Common myeloid progenitor, CD34-positive (primary cell): ENCODE measurements at places on chromosomes 12 and 14.

- DNase-seq, result no peak
These were observed 6.5 kb downstream of the RNASE7 start for GRCh38 chr14:21048638-21049037.

- no peak for DNase-seq
These were observed 12.9 kb upstream of the TUBA1A start for GRCh38 chr12:49201595-49202295.

DNA sequence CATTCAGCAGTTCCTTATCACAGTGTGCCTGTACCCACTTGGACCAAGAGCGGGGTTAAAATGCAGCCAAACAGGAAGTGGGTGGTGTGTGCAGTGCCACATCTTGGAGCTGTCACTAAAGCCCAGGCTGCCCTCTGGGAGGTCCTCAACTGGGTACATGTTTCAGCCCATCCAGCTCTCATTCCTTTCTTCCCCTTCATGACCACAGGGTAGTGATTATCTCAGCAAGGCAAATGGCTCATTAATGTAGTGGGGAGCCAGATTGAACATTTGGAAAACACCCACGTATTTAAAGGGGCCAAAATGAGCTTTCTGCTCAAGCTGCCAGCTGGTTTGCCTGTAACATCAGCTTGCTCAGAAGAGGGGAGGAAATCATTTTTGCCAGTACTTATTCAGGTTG is 210.8 kb upstream of the BTG1 start:
- DNase-seq, result no peak

DNA sequence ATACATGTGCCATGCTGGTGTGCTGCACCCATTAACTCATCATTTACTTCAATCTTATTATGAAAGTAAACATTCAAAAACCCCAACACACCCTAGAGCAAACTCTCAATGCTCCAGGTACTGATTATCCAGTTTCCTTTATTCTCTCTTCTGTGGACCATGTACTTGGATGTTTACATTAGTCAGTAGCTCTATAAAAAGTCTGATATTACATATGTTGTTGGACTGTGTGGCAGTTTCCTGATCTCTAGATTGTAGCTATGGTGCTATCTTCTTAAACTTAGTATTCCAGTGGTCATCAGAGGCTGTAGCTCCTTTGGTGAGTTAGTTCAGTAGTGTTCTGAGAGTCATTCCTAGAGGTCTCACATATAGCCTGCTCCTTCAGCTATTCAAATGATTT is 25.1 kb upstream of the ITGA5 start:
- DNase-seq, result no peak

DNA sequence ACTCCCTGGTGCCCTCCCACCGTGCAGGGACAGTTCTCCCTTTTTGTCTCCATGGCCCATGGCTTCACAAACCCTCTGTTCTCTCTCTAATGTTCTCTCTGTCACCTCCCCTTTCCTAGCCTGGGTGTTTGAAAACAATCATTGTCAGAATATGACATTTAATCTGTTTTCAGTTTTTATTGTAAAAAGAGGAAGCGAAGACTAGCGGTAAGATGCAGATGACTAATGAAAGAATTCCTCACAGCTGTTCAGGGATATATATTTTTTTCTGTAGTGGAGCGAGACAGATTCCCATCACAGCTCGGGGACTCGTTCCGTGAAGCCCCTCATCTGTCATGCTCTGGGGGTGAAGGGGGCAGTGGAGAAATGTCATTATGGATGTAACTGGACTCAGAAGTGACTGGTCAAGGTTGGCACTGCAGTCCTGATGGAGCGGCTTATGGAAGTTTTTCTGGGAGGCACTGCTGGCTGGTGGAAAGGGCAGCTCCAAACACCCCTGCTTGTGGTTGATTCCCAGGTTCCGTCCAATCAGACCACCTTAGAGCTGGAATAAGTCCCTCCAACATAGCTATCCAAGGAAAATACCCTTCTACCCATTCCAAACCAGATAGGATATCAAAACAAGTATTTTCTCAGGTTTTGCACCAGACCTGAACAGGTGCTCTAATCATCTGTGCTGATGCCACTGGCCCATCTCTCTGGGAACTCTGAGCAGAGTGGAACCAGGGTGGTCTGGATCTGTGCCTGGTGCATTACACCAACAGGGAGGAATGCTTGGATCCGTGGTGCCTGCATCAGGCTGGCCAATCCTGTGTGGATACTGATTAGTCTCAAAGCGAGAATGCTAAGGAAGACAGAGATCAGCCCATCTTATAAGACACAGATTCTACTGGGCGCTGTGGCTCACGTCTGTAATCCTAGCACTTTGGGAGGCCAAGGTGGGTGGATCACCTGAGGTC is 84.7 kb downstream of the GPATCH2L start:
- no peak for DNase-seq

- no peak for DNase-seq
These were observed 59.5 kb upstream of the CDKN3 start for GRCh38 chr14:54337314-54337713.

DNA sequence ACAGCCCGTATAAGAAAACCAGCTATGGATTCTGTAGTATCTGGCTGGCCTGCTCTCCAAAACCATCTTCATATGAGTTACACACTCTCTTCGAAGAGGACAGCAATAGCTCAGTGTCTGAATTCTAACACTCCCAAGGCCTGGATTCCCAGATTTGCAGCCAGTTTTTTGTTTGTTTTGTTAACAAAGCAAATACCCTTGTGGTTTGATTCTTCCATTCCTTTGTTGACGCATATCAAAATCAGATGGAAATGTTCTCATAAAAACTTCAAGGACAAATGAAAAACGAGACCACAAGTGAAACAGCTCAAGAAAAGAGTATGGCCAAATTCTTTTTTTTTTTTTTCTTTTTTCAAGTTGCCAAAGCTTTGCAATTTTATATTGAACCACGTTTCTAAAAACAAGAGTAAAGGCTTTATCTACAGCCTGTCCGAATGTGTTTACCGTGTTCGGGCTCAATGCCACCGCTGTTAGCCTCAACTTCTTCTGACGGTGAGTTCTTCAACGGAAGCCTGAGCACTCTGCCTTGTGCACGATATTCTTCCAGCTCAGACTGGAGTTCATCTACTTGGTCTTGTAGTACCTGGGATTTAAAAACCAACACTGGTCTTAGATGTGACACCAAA is 67.5 kb downstream of the NIN start:
- no peak for DNase-seq

DNA sequence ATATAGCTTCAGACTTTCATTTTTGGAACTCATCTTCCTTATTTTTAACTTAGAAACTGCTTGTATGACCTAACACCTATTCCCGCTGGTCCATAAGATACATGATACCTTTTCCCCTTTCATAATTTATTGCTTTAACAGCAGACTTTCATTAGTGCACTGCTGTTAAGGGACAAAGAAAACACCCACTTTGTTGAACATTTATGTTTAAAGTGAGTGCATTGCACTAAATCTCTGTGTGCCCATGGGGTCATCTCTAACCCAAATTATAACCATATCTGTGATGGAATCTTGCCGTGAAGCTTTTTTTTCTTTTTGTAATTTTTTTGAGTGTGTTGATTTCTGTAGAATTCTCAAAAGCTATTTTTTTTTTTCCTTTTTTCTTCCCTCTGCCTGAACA is 261.8 kb downstream of the TMTC2 start:
- no peak for DNase-seq

DNA sequence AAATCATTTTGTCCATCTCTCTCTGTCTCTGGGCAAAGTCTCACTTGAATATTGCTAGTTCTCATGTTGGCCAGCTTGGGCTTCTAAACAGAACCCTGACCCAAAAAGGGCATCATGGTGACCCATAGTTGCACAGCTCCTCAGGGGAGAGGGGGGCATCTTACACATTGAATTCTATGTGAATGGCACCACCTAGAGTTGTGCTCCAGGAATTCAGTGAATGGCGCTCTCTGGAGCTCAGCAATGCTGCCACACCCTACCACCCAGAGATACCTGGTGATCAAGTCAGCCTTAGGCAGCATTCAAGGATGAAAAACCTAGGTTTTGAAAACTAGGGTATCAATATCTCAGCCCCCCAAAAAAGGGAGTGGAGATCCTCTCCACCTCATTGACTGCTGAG is 50.6 kb downstream of the SMUG1 start:
- peak; percentile 14 for DNase-seq

- DNase-seq, result no peak
These were observed 36.3 kb downstream of the ACSS3 start for GRCh38 chr12:81114226-81114625.

DNA sequence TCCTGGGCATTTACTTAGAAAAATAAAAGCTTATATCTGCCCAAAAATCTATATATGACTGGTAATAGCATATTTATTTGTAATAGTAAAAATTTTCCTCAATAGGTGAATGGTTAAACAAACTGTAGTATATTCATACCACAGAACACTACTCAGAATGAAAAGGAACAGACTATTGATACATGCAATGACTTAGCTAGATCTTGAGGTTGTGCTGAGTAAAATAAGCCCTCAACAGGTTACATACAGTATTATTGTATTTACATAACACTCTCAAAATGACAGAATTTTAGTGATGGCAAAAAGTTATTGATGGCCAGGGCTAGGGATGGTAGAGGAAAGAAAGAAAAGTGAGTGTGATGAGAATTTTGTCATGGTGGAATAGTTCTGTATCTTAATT is 178.4 kb downstream of the BMP4 start:
- DNase-seq, result no peak

DNA sequence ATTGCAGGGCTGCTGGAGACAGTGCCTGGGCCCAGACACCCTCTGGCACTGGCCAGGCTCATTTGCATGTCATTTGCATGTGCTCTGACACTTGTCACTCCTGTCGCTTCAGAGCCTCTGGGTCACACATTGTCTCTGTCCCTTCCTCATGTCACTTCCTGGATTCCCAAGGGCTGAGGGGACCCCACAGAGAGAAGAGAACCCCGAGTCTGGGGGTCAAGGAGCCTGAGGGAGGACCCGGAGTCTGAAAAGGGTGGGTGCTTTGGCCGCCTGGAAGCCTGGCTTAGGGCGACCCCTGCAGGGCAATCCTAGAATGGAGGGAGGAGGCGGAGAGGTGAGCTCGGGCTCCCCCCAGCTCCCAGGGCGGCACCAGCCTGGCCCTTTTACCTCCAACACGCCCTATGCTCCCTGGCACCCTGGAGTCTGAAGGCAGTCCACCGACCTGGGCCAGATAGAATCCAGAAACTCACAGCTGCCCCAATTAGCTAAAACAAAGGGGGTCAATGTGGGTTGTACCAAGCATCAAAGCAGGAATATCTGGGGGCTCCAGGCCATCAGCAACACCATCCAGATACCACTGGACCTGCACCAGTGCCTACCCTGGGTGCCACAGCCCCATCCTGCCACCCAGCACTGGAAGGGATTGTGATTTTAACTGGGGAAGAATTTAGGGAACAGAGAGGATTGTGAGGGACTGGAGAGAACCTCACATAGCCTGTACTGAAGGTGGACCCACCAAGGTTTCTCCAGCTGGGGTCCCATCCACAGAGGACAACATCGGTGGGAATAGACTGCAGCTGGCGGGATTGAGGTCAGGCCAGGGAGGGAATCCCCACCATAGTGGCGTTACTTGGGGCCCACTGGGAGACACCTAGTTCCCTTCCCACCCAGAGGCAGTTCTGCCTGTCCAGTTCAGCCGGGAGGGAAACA is 21.8 kb upstream of the KRT78 start:
- DNase-seq, result peak; percentile 63

- DNase-seq, result peak; percentile 54
These were observed 32.9 kb downstream of the RAB21 start for GRCh38 chr12:71787580-71787979.

- DNase-seq, result no peak
These were observed 158.8 kb downstream of the TMEM132C start for GRCh38 chr12:128425666-128426331.

- no peak for DNase-seq
These were observed 21.3 kb downstream of the PRKD1 start for GRCh38 chr14:29906256-29906870.

DNA sequence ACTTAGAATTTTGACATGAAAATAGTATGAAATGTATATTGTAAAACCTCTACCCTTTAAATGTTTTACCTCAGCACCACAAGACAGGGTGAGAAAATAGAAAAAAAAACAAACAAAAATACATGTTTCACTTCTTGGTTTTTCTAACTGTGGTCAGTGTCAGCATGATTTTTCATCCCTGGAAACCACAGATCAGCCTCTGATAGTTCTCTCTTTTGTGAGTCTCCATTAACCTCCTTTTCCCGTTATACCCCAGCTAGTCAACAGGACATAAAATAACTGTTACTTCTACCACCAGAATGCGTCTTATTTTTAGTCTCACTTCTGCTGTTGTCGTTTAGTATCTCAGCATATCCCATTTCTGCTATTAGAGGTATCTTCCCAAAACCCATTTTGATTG is 48.3 kb upstream of the KCNMB4 start:
- peak; percentile 85 for DNase-seq

DNA sequence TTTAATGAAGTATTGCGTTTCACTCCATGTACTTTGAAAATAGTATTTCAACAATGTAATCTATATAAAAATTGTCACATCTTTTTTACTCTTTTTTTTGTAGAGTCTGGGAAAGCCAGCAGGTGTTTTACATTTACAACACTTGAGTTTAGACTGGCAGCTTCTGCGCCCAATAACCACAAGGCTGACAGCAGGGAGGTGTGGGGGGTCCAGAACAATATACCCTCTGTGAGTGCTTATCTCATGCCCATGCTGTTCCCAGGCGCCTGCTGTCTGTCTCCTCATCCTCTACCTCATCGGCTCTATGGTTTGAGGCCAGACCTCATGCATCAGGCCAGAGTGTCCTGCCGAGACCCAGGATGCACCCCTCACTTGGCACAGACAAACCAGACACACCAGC is 24.9 kb downstream of the FBRSL1 start:
- DNase-seq, result peak; percentile 43

DNA sequence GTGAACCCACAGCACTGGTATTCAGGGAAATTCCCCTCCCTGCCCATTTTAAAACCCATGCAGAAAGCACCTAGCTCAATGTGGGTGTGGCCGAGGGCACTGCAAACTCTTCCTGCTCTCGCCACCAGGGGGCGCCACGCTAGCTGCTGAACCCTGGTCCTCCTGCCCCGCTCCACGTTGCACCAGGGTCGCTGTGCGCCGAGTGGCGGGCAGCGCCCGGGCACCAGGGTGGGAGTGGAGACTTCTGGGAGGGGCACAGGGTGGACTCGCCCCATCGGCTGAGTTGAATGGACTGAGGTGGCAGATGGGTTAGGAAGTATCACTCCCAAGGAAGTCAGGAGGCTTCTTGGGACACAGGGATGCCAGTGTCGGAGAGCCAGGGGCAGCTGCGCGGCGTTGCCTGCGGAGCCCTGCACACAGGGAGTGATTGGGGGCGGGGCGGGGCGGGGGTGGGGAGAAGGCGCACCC is 48.1 kb upstream of the BCL11B start:
- DNase-seq, result peak; percentile 47

GRCh38 chr14:90512329-90512991 is 115.6 kb downstream of the CALM1 start:
- DNase-seq, result no peak

GRCh38 chr12:16331998-16332397 is 15.4 kb upstream of the MGST1 start:
- no peak for DNase-seq

DNA sequence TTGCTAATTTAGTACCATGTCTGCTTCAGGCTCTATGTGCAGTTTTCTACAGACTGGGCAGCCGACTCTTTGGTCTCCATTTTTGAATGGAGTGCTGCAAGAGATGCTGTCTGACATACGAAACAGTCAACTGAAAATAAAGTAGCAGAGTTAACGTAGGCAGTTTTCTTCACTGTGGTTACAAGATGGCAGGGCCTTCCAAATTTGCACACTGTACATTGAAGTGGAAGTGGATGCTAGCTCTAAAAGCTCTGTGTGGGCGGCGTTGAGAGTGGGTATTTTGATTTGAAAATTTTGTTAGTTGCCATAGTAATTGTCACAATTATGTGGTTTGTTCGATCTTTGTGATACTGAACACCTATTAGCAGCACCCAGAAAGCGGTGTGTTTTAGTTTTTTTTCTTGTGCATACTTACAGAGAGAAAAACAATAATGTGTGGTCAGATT is 154.9 kb upstream of the ATP2B1 start:
- peak; percentile 87 for DNase-seq
